ENCODE measurements at places on chromosomes 2 and 18.

GRCh38 chr2:30113617-30114293, 33.1 kb upstream of the YPEL5 start:
- no peak for DNase-seq

DNA sequence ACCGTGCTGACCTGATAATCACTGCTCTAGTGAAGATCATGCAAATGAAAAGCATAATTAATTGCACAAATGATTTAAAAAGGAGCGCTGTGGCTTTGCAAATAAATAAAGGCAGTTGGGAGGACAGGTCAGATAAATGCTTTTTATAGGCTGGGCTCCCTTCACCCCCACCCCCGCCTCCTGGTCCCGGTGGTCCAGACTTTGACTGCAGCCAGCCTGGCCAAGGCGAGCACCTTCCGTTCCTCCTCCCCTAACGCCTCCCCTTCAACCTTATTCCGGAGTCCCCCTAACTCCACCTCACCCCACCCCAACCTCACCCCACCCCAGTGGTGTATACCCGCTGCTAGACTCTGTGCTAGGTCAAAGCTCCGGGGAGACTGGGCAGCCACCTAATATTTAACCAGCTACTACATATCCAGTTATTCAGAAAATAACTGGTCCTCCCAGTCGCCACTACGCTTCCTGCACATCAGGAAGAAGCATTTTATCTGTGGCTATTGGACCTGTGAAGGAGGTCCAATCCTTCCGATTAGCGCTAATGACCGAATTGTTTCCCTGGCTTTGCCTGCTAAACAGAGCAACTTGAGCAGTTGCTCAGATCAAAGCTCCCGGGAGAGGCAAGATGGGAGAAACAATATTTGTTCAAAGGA, 3.7 kb upstream of the SP9 start:
- DNase-seq = no peak

DNA sequence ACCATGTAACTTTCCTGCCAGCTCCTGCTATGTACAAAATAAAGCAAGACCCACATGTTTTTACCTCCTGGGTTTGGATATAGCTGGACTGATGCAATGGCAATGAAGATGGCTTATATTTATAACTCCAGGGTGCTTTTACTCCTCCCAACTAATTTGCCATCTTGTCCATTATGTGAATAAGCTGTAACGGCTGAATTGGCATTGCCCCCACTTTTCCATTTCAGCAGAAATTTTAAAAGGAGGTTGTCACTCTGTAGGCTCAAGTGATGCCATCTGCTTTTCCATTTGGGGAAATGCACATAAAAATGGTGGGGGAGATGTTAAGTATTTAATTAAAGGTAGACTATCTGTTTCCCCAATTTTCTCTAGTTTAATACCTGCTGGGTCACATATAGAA, 345.5 kb downstream of the ERBB4 start:
- no peak for DNase-seq

- no peak for DNase-seq
Measured at GRCh38 chr2:150162241-150162942, 325.1 kb downstream of the RND3 start.

DNA sequence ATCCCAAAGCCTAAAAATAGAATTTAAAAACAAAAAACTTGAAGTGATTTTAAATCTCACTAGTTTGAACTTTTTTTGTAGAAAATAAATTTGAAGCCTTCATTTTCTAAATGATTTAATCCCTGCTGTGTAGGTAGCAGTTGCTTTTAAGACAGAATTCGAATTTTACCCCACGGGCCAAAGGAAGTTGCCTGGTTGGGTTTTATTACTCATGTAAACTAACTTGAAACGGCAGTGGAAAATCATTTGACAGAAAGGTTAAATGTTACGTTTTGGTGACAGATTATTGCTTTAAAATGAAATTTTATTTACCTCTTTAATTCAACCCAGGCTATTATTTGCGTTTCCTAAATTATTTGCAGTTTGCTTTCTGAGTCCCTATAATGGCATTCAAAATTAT, 2.0 kb downstream of the MAPRE2 start:
- DNase-seq = no peak

DNA sequence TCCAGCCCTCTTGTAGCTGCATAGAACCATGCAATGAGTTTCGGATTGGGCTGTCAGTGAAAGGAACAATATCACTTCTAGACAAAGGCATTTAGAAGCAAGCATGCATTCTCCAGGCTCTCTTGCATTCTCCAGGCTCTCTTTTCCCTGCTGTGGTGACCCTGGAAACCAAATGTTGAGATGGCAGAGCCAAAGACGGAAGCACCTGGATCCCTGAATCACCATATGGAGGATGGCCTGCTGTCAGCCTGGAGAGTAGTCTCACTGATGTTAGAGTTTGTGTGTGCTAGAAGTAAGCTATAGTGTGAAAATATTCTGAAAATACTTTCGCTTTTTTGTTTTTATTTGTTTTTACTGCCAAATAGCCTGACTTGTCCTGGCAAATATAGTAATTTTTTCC, 203.9 kb downstream of the C1D start:
- no peak for DNase-seq

GRCh38 chr2:27966466-27966865, 75.9 kb downstream of the BABAM2 start:
- DNase-seq = no peak

DNA sequence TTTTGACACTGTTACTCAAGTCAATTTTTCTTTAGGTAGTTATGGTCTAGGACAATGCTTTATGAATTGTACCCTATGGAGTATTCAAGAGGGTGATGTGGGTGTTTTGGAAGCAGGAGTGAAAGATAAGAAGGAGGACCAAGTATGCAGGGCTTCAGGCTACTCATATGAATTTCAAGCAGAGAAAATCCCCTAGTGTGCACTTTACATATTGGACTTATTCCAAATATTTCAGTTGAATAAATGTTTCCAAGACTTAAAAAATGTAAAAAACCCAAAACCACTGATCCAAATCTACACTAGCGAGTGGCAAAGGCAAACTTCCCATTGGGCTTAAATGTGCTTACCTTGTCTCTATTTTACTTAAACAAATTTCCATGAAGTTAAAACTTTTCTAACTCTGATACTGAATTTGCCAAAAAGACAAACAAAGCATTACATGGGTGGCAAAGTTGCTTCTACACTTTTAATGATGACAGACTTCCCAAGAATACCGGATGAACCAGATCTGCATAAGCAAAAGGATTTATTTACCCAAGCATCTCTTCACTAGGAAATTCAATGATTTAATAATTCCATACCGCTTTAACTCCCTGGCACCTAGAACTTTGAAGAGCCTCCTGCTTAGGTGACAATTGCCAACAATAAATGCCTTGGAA, 1233.5 kb upstream of the NXPH2 start:
- no peak for DNase-seq

- DNase-seq = peak; percentile 56
Measured at GRCh38 chr2:234308813-234309195, 188.1 kb downstream of the ARL4C start.

GRCh38 chr18:47737956-47738355, 192.5 kb downstream of the SMAD2 start:
- no peak for DNase-seq

DNA sequence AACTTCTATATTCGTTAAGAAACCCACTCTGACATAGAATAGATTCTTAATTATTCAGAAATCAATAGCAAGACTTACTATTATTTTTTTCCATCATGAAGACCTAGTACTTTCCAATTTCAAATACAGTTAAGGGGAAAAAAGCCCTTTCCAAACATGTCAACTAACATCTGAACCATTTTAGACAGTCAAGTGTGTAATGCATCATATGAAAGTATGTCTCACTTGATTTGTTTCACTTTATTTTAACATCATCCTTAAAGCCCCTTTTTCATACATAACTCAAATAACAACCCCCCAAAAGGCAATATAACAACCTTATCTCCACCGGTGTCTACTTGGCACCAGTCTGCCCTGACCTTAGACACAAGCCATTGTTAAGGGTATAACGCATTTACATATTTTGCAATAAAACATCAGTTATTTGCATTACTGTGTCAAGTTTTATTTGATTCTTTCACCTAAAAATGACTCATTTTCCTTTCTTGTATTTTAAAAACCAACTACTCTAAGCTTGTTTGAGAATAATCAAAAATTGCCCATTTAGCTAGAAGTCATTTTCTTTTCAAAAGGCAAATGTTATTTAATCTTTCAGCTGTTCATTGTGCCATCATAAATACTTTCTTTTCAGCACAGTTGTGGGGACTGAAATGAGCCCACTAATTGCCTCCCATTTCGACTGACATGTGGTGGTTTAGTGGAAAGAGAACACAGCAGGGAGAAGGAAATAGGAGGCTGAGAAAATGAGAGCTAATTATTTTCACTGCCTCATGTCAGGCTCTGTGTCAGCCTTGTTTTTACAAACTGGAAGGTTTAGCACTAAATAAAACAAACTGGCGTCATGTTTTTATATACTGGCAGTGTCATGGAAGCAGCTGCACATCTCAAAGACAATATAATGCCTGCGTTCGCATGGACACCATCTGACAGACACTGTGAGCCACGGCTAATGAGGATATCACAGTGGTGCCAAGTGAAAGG, 104.7 kb upstream of the CDCA7 start:
- no peak for DNase-seq

DNA sequence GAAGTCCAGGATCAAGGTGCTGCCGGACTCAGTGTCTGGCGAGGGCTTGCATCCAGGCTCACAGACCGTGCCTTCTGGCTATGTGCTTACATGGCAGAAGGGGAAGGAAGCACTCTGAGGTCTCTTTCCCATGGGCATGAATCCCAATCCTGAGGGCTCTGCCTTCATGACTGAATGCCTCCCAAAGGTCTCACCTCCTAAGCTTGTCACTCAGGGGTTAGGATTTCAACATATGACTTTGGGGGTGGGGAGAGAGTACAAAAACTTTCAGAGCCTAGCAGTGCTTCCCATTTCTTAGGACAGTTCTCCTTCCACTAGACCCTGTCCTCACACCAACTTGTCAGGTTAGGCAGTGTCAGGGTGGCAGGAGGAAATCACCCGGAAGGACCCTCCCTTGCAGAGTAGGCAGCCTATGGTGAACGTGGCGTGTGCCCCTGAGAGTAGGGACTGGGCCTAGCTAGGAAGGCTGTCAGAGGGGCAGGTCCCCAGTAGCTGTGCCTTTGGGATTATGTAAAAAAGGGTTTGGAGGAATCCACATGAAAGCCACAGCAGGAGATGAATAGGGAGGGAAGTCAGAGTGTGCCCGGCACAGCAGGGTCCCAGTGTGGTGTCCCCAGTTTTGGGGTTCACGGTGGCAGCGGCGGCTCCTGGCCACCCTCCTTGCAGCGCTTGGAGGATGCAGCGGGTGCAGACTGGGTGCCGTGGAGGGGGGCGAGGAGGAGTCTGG, 233.3 kb downstream of the LDLRAD4 start:
- no peak for DNase-seq

Data from stimulated activated CD4-positive, alpha-beta T cell treated with anti-CD3 and anti-CD28 coated beads, TNF-alpha, amount 100 ng/mL, for 48 hours (primary cell).